Activated CD4-positive, alpha-beta memory T cell treated with anti-CD3 and anti-CD28 coated beads for 36 hours (primary cell): ENCODE measurements at places on chromosomes 1 and 21.
A peak's percentile ranks its signal among the peaks of the same experiment; 100 is the strongest.

DNA sequence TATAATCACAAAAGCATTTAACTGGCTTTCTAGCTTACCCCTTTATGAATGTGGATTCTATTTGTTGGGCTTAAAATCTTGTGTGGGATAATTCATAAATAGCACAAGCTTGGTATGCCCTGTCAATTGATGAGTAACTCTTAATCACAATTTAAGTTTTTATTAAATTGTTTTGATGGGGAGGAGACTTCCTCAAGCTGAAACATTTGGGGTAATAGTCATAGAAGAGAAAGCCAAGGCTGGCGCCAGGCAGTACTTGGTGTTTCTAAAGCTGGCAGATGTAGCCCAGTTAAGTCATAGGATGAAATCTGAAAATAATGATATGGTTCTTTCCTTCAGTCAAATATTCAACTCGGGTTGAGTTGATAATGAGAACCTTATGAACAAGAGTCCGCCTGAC, 167.2 kb downstream of the FMN2 start:
- DNase-seq = no peak

DNA sequence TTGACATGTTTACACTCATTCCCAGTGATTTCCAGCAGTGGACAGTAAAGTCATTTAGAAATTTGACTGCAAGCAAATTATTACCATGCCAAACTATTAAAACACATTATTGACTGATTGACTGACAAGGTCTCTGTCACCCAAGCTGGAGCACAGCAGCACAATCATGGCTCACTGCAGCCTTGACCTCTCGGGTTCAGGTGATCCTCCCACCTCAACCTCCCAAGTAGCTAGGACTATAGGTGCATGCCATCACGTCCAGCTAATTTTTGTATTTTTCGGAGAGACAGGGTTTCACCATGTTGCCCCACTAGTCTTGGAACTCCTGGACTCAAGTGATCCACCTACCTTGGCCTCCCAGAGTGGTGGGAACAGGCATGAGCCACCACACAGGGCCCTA, 24.2 kb downstream of the PTP4A2 start:
- no peak for DNase-seq

GRCh38 chr1:32998064-32998463, 33.5 kb upstream of the RNF19B start:
- DNase-seq = no peak

DNA sequence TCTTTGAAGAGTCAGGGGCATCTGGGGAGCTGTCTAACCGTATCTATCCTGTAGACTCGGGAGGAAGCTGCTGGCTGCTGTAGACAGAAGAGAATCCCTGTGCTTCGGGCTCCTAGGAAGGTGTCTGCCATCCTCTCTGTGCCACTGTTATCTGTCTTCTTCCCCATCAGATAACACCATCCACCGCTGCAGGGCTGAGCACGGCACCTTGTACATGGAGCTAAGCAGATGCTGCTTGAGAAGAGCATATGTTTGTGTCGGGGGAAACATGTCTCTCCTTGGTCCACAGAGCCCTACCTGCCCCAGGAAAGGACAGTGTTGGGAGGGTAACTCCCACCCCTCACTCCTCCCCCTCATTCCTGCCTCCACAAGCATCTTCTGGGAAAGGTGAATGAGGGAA, 1.4 kb upstream of the MAPKAPK2 start:
- no peak for DNase-seq

DNA sequence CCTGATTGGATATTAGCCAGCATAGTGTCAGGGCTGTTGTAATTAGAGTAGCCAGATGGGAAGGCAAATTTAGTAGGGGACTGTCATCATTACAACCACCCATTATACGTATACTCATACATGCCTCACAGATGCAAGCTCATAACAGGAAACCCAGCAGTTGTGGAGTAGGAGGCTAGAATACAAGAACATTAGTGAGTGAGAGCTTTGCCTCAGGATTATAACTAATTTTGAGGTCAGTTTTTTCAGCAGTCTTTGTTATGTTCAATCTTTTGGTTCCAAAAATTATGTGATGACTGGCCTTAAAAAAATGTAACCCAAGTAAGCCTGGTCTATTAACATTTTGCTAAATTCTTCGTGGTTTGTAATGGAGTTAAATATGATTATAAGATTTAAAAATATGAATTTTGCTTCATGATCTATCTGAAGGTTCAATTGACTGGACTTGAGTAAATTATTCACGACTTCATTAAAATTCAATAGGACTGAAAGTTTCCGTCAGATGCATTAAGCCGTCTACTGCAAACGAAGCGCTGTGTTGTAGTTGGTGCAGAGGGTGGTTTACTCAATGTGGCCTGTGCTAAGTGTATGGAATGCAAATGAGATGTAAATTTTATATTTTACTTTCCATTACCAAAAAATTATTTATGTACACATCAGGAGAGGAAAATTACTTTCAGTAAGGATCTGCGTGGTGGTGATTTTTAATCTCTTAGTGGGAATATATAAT, 48.8 kb downstream of the KCNK1 start:
- DNase-seq = no peak

DNA sequence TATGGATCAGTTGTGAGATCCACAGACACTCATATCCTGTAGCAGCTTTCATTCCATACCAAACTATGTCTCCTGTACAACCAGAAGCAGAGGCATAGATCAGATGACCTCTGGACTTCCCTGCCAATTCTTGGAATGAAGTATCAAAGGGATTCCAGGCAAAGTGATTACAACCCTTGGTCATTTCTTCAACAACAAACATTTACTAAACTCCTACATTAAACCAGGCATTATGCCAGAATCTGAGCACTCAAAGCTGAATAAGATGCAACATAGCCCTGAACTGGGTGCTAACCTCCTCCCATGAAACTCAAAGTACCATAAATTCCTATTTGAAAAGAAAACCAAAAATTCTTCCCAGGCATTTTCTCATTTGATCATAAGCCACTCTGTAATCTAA, 121.2 kb upstream of the SGIP1 start:
- no peak for DNase-seq

GRCh38 chr21:38478782-38479181, 19.5 kb downstream of the ERG start:
- DNase-seq = peak; percentile 20

GRCh38 chr1:243701872-243702271, 148.2 kb downstream of the AKT3 start:
- DNase-seq = no peak

DNA sequence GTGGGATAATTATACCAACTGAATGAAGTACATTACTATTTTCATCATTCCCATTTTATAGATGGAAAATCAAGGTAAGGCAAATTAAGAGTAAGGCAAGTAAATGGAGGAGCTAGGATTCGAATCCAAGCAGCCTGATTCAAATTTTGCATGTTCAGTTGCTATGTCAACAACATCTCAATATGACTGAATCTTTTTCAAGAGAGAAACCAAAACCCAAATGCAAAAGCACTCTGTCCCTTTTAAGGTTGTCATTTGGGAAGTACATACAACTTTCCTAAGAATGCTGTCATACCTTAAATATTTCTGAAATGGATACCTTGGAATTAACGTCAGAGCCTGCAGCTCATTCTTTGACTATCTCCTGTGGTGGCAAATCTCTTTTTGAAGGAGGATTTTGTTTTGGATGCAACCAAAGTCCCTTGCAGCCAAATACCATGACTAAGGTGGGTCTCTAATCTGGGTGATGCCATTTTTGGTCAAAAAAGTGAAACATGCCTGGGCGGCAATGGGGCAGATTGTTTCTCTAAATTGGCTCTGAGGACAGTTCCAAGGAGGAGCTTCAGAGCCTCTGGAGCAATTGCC, 25.4 kb downstream of the ADAMTS1 start:
- DNase-seq = no peak

GRCh38 chr1:241485145-241485544, 34.4 kb downstream of the FH start:
- DNase-seq = no peak

- no peak for DNase-seq
Observed at GRCh38 chr1:70706381-70707037, 295.4 kb downstream of the CTH start.

DNA sequence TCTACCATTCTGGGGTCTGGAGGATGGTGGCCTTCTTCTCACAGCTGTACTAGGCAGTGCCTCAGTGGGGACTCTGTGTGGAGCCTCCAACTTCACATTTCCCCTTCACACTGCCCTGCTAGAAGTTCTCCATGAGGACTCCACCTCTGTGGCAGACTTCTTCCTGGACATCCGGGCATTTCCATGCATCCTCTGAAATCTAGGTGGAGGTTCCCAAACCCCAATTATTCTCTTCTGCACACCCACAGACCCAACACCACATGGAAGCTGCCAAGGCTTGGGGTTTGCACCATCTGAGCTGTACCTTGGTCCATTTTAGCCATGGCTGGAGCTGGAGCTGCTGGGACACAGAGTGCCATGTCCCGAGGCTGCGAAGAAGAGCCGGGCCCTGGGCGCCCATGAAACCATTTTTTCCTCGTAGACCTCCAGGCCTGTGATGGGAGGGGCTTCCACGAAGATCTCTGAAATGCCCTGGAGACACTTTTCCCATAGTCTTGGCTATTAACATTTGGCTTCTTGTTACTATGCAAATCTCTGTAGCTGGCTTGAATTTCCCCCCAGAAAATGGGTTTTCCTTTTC, 170.5 kb downstream of the FOXD2 start:
- no peak for DNase-seq

- DNase-seq = no peak
Observed at GRCh38 chr1:206702260-206702659, 17.6 kb downstream of the MAPKAPK2 start.
